Activated T-cell treated with anti-CD3 and anti-CD28 coated beads, Interleukin-2, amount 50 U/mL, for 4 hours (primary cell): ENCODE measurements at places on chromosomes 7 and 10.
A peak's percentile ranks its signal among the peaks of the same experiment; 100 is the strongest.

GRCh38 chr10:62248465-62248864 is 20.2 kb downstream of the RTKN2 start:
- no peak for DNase-seq

DNA sequence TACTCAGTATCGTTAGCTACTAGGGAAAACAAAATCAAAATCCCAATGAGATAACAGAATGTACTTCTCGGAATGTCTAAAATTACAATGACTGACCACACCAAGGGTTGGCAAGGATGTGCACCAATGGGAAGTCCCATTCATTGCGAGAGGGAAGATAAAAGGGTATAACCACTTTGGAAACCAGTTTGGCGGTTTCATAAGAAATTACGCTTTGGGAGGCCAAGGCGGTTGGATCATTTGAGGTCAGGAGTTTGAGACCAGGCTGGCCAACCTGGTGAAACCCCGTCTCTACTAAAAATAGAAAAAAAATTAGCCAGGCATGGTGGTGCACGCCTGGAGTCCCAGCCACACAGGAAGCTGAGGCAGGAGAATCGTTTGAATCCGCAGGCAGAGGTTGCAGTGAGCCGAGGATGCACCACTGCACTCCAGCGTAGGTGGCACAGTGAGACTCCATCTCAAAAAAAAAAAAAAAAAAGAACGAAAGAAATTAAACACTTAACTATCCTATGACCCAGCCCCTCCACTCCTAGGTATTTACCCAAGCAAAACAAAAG is 7.6 kb downstream of the HACD1 start:
- DNase-seq, result no peak

DNA sequence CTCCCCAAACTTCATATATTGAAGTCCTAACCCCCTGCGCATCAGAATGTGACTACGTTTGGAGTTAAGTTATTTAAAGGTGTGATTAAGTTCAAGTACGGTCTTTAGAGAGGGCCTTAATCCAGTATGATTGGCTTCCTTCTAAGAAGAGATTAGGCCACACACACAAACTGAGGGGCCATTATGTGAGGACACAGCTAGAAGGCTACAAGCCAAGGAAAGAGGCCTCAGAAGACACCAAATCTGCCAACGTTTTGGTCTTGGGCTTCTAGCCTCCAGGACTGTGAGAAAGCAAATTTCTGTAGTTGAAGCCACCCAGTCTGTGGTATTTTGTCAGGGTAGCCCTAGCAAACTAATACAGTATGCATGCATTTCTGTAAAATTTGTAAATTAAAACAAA is 41.7 kb downstream of the REEP3 start:
- DNase-seq, result no peak

GRCh38 chr7:145978769-145979168 is 137.8 kb upstream of the CNTNAP2 start:
- no peak for DNase-seq

DNA sequence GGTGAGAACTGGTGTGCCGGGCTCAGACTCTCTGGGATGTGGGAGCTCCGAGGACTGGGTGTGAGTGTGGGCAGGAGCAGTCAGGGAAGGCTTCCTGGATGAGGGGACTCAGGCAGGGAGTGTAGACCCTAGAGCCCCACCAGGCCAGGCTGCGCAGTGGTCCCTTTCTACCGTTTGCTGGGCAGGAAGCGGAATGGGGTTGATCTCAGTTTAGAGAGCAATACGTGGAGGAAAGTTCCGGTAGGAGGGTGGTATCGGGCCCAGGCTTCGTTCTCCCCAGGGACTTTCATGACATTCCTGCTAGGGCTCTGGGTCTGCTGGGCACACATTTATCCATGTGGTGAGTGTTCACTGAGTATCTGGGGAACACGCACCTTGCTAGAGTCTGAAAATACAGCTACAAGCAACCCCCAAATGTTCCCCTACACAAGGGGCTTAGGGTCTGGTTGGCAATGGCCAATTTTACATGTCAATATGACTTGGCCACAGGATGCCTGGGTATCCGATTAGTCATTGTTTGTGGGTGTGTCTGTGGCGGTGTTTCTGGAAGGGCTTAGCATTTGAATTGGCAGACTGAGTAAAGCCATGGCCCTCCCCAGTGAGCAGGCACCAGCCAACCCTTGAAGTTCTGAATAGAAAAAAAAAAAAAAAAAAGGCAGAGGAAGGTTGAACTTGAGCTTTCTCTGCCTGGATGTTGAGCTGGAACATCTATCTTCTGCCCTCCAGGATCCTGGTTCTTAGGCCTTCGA is 20.8 kb downstream of the GHRHR start:
- DNase-seq, result no peak

DNA sequence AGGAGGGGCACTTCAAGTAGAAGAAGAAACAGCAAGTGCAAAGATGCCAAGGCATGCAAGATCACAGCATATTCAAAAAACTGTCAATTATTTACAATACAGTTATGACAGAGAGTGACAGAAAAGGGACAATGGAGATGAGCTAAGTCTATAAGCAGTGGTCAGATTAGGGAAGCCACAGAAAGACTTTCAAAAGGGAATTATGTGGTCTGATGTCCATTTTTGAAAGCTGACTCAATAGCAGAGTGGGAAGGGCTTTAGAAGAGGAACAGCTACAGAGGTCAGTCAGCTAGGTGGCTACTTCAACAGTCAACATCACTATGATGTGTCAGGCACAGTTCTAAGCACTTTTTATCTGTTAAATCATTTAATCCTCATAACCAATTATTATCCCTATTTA is 45.2 kb upstream of the SPOCK2 start:
- DNase-seq, result no peak

GRCh38 chr10:79266084-79266483 is 81.2 kb upstream of the PPIF start:
- no peak for DNase-seq

DNA sequence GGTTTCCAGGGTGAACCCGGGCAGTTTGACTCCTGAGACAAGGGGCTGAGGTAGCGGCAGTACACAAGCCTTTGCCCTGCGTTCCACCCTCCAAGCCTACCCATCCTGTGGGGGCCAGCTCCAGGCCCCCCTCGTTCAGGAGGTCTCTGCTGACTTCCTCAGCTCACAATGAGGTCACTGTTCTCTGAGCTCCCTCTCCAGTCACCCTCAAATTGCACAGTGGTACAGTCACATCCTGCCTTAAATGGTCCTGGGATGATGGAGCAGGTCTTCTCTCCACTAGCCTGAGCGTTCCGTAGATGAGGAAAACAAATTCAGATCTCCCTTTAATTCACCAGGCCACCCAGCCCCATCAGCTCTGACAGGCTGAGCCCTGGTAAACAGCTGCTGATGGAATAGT is 90.2 kb downstream of the SH3PXD2A start:
- no peak for DNase-seq

DNA sequence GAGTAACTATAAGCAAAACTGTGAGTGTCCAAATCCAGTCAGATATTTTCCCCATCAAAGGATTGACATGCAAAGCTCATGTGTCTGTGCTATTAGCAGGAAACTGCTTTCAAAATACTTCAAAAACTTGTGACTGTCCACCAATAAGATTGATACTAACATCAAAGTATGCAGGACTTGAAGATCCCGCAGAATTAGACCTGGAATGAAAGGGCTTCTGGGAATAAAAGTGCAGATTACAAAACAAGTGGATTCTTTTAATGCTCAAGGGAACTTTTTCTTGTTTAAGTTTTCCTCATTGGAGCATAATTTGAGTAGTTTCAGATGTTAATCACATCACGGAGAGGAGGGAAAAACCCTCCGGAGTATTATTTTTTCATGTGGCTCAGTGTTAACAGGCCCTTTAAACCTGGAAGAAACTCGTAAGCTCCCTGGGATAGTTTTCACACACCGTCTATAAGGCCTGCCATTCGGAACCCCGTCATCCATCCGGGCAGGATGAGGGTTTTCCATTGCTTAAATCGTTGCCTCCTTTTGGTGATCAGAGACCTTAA is 33.9 kb upstream of the MKX start:
- no peak for DNase-seq

DNA sequence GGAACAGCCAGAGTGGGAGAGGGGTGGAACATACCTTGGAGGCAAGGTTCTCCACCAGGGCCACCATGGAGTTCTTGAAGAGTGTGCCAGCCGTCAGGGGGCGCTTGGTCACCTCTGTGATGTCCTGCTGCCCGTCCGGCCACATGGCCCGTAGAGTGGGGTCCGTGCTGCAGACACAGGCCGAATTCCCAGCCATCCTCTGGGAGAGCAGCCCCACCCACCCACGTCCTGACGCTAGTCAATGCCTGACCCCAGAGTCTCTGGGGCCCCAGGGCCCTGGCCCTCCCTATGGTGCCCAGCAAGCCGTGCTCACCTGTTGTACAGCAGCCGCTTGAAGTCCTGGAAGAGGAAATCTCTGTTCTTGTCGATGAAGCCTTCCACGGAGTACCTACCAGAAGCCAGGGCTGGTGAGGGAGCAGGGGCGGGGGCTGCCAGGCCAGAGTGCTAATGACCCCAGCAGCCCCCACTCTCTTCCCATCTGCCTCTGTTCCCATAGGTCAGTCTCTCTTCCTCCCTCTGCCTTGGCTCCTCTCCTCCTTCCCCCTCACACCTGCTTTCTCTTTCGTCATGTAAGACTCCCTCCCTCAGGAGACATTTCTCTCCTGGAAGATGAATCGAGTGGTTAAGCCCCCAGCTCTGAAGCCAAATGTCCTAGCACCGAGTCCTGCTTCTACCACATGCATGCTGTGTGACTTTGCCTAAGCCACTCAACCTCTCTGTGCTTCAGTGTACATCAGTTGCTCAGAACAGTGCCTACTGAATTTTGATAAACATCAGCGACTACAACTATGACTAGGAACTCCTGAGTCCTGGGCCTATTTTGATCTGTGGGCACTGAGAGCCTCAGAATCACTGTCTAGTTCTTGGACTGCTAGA is 11.0 kb downstream of the MYO1G start:
- no peak for DNase-seq

DNA sequence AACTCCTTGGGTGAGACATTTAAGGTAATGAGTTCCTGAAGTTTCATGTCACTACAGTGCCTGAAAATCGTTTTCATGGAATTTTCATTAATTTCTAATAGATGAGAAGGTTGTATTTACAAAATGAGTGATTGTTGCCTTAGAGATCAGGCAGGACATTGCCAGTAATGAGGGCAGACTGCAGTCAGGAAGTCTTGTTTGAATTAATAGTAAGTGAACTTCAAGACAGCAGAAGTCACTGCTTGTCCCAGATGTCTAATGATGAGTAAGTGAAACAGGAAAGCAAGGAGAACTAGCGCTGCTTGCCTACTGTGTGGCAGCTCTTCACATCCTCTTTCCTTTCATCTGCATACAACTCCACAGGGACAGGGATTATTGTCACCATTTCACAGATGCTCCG is 237.4 kb downstream of the BAMBI start:
- DNase-seq, result no peak

- DNase-seq, result no peak
Measured at GRCh38 chr7:29435902-29436301, 127.7 kb upstream of the PRR15 start.

- DNase-seq, result no peak
Measured at GRCh38 chr7:33932221-33932620, 26.9 kb downstream of the BMPER start.

GRCh38 chr10:132332433-132332754 is 401 bp downstream of the LRRC27 start:
- no peak for DNase-seq

DNA sequence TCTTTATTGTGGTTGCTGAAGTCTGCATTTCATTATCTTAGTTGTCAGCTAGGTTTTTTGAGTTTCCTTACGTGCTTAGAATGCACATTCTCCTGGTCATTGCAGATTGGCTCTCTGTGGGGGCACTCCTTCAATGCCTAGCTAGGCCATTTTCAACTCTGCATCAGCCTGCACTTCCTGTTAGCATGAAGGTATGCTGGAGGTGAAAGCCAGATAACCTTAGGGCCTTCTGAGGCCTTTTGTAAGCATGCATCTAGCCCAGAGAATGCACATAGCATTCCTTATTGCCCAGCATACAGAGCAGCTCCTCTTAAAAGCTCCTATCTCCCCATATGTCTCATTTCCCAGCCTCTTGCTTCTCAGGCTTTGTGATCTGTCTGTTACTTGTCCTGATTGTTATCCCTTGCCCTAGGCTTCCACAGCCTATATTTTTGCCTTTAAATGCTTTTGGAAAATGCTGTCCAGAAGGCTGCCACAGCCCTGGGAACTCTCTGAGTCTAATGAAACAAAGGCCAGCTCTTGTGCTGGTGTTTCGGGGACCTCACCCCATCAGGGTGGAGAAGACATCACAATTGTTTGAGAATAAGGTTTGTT is 108.1 kb upstream of the IGFBP3 start:
- no peak for DNase-seq

GRCh38 chr7:81780914-81781693 is 11.3 kb upstream of the HGF start:
- DNase-seq, result no peak

- DNase-seq, result no peak
Measured at GRCh38 chr10:70417568-70417967, 13.6 kb downstream of the EIF4EBP2 start.

DNA sequence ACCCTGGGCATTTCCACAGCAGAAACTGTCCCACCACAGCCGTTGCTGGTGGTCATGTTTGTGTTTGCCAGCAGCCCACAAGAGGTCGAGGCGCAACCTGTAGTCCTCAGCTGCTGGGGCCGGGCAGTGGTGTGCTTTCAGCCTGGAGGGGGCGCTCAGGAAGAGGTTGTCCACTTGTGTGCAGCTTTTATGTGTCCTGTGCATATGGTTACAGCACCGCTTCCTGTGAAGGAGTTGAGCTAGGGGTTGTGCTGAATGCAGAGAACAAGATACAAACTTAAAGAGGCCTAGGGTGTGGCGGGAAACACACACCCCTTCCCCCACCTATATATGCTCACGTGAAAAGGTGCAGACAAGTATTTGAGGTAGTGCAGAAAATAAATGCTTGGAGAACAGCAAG is 29.5 kb upstream of the PFKFB3 start:
- peak; percentile 26 for DNase-seq

DNA sequence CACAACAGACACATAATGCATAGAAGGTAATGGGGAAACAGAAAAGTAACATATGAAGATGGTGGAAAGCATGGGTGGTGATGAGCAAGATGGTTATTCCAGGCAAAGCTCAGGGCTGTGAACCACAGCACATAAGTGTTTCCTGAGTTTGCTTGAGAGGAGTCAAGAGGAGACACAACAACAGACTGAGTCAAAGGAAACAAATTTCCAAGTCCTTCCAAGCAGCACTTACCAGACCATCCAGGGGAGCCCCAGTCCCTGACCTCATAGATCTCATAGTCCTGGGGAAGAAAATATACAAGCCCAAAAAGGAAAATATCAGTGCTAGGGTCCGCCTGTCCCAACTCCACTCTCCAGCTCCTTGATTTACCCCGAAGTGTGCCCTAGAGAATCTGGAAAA is 216.6 kb upstream of the FZD1 start:
- DNase-seq, result no peak

GRCh38 chr10:17502814-17503213 is 48.4 kb upstream of the ST8SIA6 start:
- no peak for DNase-seq
